ENCODE measurements at places on chromosomes 13 and 19. TPM values are rescaled to one million over a fixed set of nuclear protein-coding genes. Genes with fewer than 3 reads are reported as not detected.

DNA sequence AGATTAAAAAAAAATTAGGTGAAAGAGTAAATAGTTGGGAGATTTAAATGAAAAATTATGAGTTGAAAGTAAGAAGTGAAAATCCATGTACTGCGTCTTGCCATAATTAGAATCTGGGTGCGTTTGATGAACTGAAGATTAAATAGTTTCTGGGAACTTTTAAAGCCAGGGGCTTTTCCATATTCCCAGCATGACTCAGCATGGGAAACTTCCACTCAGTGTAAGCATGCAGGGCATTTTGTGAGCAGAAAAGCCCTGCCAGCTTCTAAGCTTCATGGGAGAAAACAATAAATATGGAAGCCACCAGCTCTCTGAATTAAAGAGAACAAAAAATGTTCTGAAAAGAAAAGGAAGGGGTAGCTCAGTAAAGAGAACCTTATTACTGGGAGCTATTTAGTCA lies 62.0 kb upstream of the EDNRB start:
- peak; percentile 92 for DNase-seq

- DNase-seq, result no peak
Measured at GRCh38 chr19:4089400-4089908, 22.8 kb upstream of the ZBTB7A start.

The TEX29 gene
- total RNA-seq, result not detected

The PTPRH gene
- 3.9 TPM for total RNA-seq
